Naive thymus-derived CD8-positive, alpha-beta T cell (primary cell): ENCODE measurements at places on chromosomes 7 and 10. TPM values are rescaled to one million over a fixed set of nuclear protein-coding genes. Genes with fewer than 3 reads are reported as not detected.

GRCh38 chr10:122525788-122526187, 34.8 kb upstream of the DMBT1 start:
- DNase-seq, result no peak

DNA sequence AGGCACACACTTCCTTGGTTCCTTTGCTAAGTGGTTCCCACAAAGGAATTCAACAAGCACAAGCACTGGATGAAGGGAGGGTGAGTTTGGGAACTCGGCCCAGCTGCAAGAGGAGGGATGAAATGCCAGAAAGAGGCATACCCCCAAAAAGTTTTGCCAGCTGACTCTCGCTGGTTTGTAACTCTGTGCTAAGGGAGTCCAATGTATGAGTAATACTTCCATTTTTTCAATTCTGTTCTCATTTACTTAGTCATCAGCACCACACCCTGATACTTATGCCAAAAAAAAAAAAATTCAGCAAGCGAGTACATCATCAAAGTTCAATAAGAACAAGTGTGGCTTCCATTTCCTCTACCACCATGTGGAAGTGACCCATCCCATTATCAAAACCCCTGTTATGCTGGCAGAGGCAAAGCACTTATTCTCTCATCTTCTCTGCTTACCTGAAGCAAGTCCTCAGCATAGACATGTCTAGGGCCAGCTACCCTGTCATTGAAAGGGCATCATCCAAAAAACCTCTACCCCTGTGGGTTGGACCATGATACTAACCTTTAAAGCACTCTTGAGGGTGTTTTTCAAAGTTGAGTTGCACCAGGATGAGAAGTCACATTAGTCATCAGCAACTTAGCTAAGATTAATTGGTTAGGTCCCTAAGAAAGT, 6.9 kb upstream of the HYCC1 start:
- no peak for DNase-seq

GRCh38 chr7:82530361-82530760, 86.8 kb upstream of the CACNA2D1 start:
- no peak for DNase-seq

The ADRA2A gene
- total RNA-seq, result not detected

- DNase-seq, result no peak
Measured at GRCh38 chr10:37865957-37866803, 8.8 kb upstream of the ZNF248 start.

The HOXA5 gene
- not detected for total RNA-seq

The SPDYE6 gene
- not detected for total RNA-seq

The CYP2W1 gene
- not detected for total RNA-seq

DNA sequence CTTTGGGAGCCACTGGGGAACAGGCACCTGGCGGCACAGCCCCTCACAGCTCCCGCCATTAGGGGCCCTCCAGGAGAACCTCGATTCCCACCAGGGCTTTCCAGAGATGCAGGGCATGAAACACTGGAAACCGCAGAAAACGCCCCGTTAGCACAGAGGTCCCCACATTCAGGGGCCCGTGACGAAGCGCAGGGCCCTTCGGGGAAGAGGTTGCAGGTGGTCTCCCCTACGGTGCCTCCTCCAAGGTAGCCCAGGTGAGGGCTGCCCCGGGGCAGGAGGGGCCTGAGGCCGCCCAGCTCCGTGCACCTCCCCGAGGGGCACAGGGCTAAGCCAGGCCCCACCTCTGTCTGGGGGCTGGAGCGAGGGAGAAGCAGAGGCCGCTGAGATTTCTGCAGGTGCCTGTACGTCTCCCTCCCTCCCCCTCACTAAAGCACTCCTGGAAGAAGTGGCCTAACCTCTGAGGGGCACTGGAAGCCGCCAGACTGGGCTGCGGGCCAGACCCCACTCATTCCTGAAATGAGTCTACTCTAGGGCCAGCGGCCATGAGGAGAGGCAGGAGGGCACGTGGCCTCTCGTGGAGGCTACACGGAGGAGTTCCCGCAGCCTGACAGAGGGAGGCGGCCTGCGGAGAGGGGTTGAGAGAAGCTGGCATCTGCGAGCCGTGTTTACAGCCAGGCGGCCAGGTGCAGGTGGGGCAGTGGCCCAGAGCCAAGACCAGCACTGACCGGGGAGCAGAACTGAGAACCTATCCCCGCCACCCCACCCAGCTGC, 6.9 kb downstream of the PDGFA start:
- DNase-seq, result no peak

The RHOBTB1 gene
- 0.33 TPM for total RNA-seq

DNA sequence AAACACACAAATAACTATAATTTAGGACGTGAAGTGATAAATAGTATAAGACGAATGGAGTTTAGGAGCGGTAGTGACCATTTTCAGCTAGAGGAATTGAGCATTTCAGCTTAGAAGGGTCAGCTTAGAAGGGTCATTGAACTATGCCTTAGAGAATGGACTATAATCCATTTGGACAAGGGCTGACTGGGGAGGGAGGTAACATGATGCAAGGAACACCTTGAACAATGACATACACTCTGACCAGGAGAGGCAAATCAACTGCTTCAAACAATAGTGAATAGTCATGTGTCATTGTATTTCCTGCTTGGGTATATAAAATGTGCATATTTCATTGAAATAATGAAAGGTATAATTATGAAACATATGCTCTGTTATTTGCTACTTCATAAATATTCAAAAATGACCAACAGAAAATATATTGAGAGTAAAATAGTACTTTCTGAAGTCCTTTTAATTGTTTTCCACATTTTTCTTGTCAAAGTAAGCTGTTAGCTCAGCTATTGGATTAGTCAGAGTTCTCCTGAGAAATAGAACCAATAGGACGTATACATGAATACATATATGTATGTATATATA, 40.5 kb upstream of the WASL start:
- no peak for DNase-seq

GRCh38 chr10:73095481-73096021, 1.1 kb downstream of the P4HA1 start:
- peak; percentile 16 for DNase-seq

The NKX2-3 gene
- not detected for total RNA-seq

- no peak for DNase-seq
Measured at GRCh38 chr10:79024720-79025198, 44.0 kb upstream of the ZMIZ1 start.

GRCh38 chr10:60172363-60172990, 217.2 kb downstream of the ANK3 start:
- no peak for DNase-seq

DNA sequence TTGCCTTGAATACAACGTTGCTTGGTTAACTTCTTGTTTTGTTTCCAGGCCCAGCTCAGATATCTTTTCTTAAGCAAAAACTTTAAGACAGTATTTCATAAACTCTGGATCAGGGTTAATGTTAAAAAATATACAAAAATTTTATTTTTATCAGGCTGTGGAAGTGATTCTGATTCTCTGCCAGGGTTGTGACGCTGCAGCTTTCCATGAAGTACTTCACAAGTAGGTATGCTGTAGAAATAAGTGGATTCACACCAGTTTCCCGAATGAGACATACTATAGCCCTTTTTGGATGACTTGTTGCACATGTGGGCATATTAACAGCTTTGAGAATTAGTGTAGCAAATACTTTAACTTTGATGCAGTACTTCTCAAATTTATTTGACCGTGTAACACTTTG, 70.1 kb downstream of the CDK14 start:
- DNase-seq, result no peak

GRCh38 chr7:67894746-67895145, 898.1 kb downstream of the TYW1 start:
- DNase-seq, result no peak

DNA sequence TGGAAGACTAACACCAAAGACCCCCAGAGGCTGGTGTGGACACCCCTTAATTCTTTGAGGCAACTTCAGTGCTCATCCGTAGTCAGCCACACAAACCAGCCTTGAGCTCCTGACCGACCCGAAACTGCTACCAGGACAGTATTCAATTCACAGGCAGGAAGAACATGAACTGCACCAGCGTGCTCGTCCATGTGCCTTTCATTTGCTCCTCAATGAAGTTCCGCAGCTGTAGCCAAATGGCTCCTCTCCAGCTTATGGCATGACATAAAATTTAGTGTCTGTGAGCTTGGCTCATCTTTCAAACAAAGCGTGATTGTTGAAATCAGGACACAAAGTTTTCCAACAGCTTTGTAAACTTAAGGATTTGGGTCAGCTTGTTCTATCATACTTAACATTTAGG, 144.1 kb upstream of the FAM171A1 start:
- no peak for DNase-seq

DNA sequence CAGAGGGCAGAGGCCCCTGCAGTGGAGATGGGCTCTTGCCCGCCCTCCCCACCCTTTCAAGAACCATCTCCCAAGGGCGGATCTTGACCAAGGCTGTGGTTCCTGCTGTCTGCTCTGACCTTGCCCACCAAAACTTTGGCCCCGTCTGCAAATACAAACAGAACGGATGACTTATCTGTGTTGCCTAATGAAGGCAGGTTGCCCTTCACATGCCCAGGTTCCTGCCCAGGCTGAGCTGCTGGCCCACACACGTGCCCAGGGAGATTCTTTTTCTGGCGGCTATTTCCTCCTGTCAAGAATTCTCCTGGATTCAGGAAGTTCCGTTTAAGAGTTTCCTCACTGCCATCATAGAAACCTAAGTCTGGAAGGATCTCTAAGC, 78.3 kb downstream of the PROSER2 start:
- no peak for DNase-seq

The H2BK1 gene
- total RNA-seq, result 2.5 TPM

DNA sequence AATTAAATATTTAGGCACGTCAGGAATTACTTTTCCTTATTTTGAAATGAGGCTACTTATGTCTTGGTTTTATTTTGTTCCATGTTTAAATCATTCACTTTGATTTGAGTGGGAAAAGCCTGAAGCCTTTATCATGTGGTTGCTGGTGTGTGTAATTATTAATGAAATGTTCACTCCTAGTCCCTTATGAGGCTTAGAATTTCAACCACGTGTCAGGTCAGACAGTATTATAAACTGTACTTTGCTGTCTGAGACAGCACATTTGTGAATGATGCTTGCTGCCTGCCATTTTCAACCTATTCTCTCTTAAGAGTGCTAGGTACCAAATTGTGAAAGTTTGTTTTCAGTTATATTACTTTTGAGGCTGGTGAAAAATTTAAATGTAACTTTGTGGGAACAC, 58.9 kb downstream of the COL17A1 start:
- DNase-seq, result no peak

GRCh38 chr7:47635091-47636080, 53.5 kb upstream of the TNS3 start:
- DNase-seq, result no peak

DNA sequence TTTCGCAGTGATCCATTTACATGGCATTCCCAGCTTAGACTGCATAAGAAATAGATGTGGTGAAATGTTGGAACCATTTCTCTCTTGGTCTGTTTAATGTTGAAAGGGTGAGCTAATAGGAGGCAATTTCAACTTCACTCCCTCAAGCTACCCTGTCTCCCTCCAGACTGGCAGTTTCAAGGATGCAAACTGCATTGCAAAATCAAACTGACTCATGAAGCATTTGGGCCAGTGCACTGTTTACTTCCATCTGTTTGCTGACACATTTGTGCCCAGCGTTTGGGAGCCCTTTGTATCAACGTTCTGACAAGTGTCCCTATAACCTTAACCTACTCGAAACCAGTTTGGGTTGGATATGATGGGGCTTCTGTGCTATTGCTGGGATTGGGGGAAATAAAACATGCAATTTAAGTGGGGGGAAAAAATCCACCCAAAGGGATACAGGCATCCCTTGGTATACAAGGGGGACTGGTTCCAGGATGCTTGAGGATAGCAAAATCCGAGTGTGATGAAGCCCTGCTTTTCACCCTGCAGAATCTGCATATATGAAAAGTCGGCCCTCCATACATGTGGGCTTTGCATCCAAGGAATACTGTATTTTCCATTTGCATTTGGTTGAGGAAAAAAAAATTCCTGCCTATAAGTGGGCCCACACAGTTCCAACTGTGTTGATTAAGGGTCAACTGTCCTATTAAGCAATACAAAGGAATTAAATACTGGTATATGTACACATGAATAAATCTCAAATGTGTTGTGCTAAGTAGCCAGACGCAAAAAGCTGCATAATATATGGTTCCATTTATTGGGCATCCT, 15.6 kb downstream of the RHEB start:
- DNase-seq, result no peak

DNA sequence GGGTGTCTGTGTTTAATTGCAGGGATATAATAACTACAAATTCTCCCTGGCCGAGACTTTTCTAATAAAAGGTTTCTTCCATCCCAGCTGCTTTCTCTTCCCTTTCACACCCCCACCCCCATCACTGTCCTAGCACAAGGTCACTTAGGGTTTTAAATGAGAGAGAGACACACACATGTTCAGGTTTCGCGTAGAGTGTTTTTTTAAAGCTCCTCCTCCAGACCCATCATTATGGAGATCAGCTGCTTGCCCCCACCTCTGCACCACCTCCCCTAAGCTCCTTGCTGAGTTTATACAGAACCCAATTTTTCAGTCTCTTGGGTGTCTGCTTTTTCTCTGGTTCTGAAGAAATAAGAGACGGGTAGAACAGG, 18.6 kb downstream of the LRMDA start:
- no peak for DNase-seq

The PTF1A gene
- total RNA-seq, result not detected

DNA sequence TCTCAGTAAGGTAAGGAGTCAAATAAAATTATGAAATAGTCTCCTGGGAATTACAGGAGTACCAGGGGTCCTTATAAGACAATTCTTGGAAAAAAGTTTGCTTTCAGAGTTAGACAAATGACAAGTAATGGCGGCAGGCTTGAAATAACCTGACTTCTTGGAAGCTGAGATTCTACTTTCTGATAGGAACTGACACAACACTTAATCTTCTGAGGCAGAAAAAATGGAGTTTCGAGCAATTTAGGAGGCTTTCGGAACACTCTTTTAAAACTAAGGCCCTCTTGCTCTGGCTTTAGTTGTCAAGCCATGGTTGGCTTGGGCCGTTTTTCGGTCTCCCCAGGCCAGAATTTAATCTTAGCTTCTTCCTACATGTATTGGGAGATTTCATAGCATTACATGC, 260.0 kb downstream of the GATA3 start:
- DNase-seq, result no peak

The NUTM2E gene
- 0.77 TPM for total RNA-seq

DNA sequence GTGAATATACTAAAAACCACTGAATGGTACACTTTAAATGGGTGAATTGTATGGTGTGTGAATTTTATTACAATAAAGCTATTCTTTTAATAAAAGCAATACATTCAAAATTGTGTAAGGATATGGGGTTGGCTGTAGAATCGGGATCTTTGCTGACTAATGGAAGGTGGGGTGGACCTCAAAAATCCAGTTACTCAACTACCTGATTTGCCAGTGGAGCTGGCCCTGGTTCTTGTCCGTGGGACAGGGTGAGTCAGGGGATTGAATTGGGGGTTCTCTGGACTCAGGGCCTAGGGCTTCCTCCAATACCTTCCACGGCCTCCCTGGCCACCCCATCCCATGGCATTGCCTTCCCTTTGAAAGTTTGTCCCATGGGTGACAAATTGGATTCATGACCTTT, 13.5 kb upstream of the RABGEF1 start:
- DNase-seq, result no peak
